Nasal cavity respiratory epithelium epithelial cell of viscerocranial mucosa (primary cell): ENCODE measurements at places on chromosomes 2 and 18. TPM values are rescaled to one million over a fixed set of nuclear protein-coding genes. Genes with fewer than 3 reads are reported as not detected.

Gene ANKRD30BL
- total RNA-seq: not detected in 2 replicates

Gene RAB6C
- under 0.01 TPM in 2 replicates for total RNA-seq

Gene CFAP65
- not detected in 2 replicates for total RNA-seq

Gene SLC38A11
- total RNA-seq: 0.07 TPM in 1 of 2 replicates, not detected in the other

Gene ERBB4
- total RNA-seq: 0.14 TPM in 1 of 2 replicates, not detected in the other

Gene SANBR
- total RNA-seq: 5.1 and 12.5 TPM in 2 replicates

Gene ABCB11
- under 0.01 and 0.07 TPM in 2 replicates for total RNA-seq

Gene SEMA4F
- 3.1 and 10.8 TPM in 2 replicates for total RNA-seq

Gene IMPA2
- total RNA-seq: 47.1 and 91.6 TPM in 2 replicates

Gene CKAP2L
- 0.07 and 0.34 TPM in 2 replicates for total RNA-seq

Gene RUFY4
- total RNA-seq: not detected in 2 replicates

Gene MTLN
- 33.6 and 102 TPM in 2 replicates for total RNA-seq

Gene UGT1A7
- total RNA-seq: under 0.01 and 1.3 TPM in 2 replicates

Gene CYP26B1
- total RNA-seq: 1.0 and 2.8 TPM in 2 replicates

Gene CCDC93
- 18.8 and 39.5 TPM in 2 replicates for total RNA-seq

Gene NOSTRIN
- total RNA-seq: under 0.01 and 1.00 TPM in 2 replicates

Gene CHAC2
- 3.6 and 11.3 TPM in 2 replicates for total RNA-seq

Gene FRZB
- under 0.01 TPM in 2 replicates for total RNA-seq

Gene RND3
- 354 and 1,220 TPM in 2 replicates for total RNA-seq

Gene HAAO
- total RNA-seq: 0.50 TPM in 1 of 2 replicates, not detected in the other

Gene CPLX4
- total RNA-seq: not detected in 2 replicates

Gene UBXN2A
- 13.3 and 15.5 TPM in 2 replicates for total RNA-seq

Gene CCDC74B
- 0.34 and 1.00 TPM in 2 replicates for total RNA-seq

Gene PIEZO2
- 0.07 TPM in 1 of 2 replicates, not detected in the other for total RNA-seq

Gene ACKR3
- 3.8 and 37.9 TPM in 2 replicates for total RNA-seq

Gene GPR45
- total RNA-seq: not detected in 2 replicates

Gene ASXL3
- under 0.01 and 0.14 TPM in 2 replicates for total RNA-seq
